Activated T-helper 17 cell treated with anti-CD3 and anti-CD28 coated beads, Interleukin-2, amount 50 U/mL, for 72 hours (primary cell): ENCODE measurements at places on chromosomes 6 and 20.

GRCh38 chr6:139148557-139149235 is 13.8 kb downstream of the HECA start:
- no peak for ATAC-seq

DNA sequence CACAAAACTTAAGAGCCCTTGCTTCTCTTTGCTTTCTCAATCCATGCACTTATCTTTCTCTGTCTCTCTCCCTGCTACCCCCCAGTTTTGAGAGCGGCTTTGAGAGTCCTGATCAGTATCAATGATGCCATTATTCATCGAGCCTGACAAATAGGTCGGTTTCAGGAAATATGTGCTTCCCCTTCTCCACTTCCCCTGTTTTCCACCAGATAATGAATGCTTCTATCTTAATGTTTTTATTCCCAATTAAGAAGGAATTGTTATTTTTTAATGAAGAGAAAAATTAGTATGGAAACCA is 117.7 kb downstream of the KIF13A start:
- ATAC-seq, result no peak

DNA sequence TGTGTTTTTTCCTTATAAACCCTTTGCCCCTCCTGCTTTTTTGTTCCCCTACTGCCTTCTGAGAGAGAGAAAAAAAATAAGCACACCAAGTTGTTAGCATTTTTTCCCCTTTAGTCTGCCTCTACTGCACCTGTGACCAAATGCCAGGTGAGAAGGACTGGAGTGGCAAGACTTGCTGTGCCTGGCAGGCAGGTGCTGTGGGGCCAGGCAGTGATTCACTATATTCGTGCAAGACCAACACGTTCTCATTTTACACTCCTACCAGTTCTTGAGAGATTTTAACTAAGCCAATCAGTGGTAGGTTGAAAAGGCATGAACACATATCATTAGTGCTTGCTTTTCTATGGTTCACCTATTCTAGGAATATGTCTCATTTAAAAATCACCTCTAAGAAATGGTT is 109.7 kb downstream of the FIG4 start:
- no peak for ATAC-seq

DNA sequence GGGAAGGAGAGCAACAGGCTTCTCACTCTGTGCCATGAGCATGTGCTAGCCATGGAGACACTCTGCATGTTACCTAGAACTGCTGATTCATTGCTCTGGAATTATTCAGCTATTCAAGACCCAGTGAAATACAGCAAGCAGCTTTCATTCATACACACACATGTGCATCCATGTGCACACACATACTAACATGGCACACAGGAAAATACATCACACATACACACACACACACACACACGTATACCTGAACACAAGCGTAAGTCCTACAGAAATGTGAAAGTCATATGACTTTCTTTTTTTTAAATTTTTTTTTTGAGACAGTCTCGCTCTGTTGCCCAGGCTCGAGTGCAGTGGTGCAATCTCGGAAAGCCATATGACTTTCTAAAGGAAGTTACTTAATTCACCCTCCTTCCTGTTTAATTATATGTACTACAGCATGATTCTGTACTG is 108.2 kb upstream of the NFATC2 start:
- no peak for ATAC-seq

DNA sequence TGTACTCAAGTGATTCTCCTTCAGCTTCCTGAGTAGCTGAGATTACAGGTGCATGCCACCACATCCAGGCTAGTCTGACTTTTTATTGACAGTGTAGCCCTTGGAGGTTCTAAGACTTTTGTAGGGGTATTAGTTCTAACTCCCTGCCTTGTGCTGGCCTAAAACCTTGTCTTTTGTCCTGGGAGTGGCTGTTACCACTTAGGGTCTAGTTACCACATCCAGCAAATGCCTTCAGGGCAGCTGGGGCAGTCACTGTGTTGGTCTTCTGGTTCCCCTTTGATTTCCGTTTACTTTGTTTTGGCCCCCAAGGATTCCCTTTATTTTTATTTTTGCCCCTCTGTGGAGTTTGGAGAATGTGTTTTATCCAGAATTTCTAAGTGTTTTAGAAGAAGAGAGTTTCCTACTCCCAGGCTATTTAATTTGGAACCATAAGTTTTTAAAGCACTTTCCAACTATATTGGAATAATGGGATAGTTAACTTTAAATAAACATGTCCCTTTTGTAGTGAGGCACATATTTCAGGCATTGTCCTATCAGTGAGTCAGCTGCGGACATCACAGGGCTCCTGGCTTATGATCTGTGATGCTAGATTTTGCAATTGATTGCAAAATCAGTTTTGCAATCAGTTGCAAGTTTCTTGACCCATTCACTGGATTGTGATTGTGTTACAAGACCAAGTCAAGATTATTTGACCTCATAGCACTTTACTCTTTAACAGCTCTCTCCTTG is 25.0 kb downstream of the IL22RA2 start:
- ATAC-seq, result no peak

DNA sequence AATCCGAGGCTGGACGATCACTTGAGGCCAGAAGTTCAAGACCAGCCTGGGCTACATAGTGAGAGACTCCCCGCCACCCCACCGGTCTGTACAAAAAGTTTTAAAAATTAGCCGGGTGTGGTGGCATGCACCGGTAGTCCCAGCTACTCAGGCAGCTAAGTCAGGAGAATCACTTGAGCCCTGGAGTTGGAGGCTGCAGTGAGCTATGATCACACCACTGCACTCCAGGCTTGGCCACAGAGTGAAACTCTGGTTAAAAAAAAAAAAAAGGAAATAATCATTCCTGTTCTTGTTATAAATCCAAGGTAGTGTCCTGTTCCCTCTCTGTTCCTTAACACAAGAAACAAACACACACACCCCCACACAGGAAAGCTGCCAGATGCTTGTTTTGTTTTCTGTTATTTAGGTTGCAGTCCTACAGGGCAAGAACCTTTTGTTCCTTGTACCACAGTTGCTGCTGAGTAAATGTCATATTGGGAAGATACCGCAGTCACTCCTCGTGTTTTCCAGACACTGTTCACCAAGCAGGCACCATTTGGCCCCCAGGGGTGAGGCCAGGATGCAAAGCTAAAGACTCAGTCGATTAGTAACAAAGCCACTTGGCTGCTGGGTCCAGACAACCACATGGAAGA is 28.9 kb downstream of the ASIP start:
- no peak for ATAC-seq

DNA sequence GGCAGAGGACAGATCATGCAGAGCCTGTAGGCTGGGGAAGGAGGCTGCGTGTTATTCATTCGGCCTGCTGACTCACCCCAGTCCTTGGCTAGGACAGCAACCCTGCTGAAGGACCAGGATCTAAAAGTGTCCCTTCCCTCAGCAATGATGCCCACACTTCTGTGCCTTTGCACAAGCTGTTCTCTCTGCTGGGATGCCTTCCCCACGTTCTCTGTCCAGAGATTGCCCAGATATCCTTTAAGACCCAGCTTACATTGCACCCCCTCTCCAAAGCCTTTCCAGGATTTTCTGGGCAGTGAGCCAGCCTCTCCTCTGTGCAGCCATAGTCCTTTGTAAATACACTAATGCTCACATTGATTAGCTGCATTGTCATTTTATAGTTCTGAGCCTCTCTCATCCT is 99.3 kb upstream of the CHD6 start:
- ATAC-seq, result no peak

GRCh38 chr6:96051555-96051954 is 35.8 kb downstream of the FUT9 start:
- ATAC-seq, result no peak

DNA sequence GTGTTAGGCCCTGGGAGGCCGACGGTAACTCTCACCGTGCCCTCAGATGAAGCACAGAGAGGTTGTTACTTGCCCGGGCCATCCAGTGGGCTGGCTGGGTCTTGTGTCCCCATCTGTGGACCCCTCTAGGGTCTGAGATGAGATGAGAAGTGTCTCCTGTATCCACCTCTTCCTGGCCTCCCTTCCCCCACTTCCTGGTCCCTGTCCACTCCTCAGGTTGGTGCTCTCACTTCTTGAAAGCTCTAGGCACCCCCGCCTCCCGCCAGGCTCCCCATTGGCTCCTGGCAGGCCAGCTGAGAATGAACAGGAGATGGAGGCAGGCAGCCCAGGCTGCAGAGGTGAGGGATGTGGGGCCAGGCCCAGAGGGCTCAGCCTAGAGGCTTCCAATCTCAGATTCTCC is 1.5 kb downstream of the MMP24OS start:
- ATAC-seq, result no peak

DNA sequence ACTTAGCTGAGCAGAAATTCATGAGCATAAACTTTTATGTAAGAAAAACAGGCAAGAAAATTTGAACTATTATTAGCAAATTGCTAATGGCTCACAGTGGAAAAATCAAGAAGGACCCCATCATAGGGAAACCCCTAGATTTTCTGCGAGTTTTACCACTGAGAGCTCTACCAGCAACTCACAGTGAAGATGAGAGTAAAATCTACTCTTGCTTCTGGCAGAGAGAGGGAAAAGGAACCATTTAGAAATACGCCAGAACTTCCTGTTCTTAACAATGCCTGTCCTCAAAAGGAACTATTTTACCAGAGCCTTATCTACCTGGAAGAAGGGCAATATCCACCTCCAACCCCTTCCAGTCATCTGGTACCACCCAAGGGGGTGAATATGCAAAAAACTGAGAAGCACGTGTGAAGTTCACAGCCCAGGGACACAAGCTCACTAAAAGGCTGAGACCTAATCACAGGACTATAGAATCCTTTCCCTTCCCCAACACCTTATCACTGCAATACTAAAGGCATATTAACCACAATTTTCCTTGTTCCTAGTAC is 34.4 kb upstream of the ASF1A start:
- ATAC-seq, result no peak

GRCh38 chr20:8960241-8960640 is 108.6 kb upstream of the PLCB4 start:
- ATAC-seq, result no peak

DNA sequence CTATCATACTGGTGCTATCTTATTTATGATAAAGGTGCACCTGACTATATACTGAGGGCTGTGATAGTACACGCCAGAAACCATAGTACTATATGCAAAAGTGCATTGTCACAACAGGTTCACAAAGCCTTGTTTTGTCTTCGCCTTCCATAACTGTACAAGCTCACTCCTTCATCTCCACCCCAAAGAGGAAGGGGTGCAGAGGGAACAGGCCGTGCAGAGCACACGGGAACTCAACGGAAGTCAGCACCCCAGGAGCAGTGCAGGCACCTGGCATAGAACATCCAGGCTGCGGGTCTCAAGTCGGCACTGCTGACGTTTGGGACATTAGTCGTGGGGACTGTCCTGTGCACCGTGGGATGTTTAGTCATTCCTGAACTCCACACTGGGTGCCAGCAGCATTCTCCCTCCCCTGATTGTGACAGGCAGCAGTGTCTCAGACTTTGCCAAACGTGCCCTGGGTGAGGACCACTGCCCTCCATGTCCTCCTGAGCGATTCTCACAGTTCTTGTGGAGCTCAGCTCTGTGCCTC is 99.7 kb downstream of the PXDC1 start:
- no peak for ATAC-seq

DNA sequence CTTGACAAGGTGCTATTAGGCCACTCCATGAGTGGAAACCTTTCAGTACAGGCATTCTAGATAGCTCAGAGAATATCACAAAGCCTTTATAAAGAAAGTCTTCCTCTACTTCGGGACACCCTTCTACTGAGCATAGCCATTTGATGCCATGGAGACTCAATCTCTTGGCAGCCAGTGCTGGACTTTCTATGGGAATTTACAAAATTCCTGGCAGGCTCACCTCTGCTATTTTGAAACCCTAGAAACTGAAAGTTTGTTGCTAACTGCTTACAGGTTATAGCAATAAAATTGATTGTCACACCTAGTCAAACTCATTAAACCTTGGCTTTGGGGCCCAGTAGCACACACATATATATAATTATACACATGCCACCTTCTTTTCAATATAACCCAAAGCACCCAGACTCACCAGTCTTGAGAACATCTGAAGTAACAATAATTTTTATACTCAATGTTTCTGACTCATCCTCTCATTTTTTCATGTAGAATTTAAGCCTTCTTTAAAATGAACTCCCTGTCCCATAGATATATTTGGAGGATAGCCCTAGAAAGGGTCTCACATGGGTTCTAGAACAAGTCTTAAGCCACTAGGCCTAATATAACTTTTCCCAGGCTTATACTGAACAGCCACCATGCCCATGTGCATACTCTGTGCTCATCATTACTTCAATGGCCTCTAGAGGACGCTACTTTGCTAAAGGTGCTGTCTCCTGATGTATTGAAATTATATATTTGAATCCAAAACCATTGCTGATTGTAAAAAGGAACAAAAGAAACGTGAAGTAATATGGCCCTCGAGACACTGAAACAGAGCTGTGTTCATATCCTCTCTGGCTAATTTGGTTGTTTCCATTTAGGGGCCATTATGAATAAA is 368.1 kb upstream of the MARCKS start:
- no peak for ATAC-seq

DNA sequence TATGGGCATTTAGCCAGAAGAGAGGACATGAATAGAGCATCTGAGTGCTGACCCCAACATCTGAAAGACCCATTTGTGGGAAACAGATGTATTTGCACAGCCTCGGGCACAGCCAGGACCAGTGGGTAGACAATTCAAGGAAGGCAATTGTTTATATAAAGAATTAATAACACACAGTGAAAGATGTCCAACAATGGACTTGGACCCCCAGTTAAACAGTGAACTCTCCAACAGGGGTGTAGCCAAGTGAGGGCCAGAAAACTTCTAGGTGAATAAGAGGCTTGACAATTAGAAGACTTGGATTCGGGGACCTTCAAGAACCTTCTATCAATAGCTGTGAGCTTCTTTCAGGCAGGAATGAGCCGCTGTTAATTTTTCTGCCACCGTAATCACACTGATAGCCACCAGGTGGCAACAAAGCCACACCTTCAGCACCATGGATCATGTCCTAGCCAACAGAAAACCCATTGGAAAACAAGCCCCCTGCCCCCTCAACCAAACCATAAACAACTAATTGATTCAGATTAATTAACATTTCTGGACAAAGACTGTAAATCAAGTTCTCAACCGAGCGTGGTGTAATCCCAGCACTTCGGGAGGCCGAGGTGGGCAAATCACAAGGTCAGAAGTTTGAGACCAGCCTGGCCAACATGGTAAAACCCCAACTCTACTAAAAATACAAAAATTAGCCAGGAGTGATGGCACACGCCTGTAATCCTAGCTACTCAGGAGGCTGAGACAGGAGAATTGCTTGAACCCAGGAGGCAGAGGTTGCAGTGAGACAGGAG is 8.8 kb upstream of the SRSF6 start:
- ATAC-seq, result peak; percentile 49

DNA sequence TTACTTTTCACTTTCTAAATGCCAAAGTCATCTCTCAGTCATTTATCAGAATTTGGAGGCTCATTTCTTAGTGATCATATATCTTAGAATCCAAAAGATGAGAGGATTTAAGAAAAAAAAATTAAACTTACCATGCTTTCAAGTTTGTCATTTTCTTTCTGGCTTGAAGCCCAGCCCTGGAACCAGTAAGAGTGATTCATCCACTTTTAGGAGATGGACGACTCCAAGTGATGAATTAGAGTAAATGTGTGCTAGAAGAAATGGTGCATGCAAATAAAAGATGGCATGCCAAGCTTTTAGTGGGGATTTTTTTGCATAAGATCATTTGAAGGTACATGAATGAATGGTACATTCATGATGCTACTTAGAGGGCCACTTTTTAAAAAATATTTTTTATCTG is 20.1 kb downstream of the PLCB1 start:
- ATAC-seq, result no peak

- ATAC-seq, result no peak
These were observed 44.9 kb upstream of the TLDC2 start for GRCh38 chr20:36830791-36831691.

GRCh38 chr6:71619836-71620235 is 266.5 kb upstream of the RIMS1 start:
- no peak for ATAC-seq
